ENCODE measurements at places on chromosomes 1 and 21.

- no peak for DNase-seq
These were observed 383.1 kb upstream of the ESRRG start for GRCh38 chr1:217106231-217106901.

GRCh38 chr1:63718541-63718970, 55.3 kb upstream of the ROR1 start:
- no peak for DNase-seq

GRCh38 chr1:29368936-29369932, 132.9 kb downstream of the PTPRU start:
- DNase-seq, result no peak

GRCh38 chr1:48462716-48463302, 9.2 kb downstream of the SPATA6 start:
- DNase-seq, result no peak

GRCh38 chr1:28280977-28281381, 21.7 kb downstream of the SESN2 start:
- no peak for DNase-seq

DNA sequence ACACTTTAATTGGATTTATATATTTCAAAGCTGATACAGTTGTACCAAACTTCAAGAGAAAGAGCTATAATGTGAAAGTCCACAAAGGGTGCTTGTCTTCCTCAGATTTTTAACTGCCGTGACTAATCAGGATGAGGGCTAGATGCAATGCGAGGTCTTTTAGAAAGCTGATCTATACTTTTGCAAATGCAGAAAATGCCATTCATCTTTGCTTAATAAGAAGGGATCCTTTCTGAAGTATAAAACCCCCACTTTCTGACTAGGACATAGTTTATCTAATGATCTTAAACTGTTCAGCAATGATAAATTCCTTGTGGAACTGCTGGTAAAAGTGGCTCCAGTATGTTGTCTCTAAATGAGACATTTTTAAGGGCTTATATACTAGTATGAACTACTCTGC, 102.7 kb upstream of the NGF start:
- DNase-seq, result no peak

- no peak for DNase-seq
These were observed 7.8 kb upstream of the LRRC47 start for GRCh38 chr1:3803905-3804626.

- DNase-seq, result no peak
These were observed 92.3 kb downstream of the SIM2 start for GRCh38 chr21:36791180-36791579.

GRCh38 chr1:15836772-15837669, 10.5 kb upstream of the SPEN start:
- DNase-seq, result no peak

DNA sequence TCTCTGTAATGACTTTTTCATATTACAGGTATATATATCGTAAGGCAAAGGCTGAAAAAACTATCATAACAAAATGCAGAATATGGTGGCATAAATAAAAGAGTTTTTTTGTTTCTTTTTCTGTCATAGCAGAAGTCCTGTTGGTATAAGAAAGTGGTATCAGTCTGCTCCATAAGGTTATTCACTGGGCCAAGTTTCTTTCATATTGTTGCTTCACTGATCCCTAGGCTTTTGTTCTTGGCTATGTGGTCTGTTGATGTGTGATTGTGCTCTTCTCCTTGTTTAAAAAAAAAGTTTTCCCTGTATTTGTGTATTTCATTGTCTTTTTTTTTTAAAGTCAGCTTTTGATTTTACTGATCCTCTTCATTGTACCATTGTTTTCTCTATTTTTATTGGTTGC, 26.0 kb downstream of the PTBP2 start:
- no peak for DNase-seq

DNA sequence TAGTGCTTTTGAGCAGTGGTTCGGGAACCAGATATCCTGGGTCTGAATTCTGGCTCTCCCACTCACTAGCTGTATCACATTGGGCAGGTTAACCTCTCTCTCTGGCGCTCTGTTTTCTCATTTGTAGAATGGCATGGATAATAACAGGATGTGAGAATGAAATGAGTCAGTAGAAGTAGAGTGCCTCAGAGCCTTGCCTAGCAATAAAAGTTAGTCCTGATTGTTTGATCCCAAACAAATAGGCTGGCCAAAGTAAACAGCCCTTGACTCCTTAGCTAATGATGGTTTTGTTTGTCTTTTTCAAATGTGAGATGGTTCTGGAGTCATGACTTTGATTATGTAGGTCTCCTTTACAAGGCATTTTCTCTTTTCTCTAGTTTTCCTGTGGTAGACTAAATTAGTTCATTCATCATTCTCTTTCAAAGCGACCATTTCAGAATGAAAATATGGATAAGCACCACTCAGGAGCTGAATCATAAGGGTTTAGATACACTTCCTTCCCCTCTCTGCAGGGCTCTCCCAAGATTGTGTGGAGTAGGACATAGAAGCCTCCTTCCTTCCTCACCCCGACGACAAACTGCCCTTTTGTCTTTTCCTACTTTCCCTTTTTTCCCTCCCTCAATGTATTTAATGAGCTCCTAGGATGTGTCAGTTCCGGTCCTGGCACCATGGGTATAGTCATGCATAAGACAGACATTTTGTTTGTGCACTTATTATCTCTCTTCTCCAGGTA, 23.1 kb downstream of the KIAA0040 start:
- DNase-seq, result no peak

DNA sequence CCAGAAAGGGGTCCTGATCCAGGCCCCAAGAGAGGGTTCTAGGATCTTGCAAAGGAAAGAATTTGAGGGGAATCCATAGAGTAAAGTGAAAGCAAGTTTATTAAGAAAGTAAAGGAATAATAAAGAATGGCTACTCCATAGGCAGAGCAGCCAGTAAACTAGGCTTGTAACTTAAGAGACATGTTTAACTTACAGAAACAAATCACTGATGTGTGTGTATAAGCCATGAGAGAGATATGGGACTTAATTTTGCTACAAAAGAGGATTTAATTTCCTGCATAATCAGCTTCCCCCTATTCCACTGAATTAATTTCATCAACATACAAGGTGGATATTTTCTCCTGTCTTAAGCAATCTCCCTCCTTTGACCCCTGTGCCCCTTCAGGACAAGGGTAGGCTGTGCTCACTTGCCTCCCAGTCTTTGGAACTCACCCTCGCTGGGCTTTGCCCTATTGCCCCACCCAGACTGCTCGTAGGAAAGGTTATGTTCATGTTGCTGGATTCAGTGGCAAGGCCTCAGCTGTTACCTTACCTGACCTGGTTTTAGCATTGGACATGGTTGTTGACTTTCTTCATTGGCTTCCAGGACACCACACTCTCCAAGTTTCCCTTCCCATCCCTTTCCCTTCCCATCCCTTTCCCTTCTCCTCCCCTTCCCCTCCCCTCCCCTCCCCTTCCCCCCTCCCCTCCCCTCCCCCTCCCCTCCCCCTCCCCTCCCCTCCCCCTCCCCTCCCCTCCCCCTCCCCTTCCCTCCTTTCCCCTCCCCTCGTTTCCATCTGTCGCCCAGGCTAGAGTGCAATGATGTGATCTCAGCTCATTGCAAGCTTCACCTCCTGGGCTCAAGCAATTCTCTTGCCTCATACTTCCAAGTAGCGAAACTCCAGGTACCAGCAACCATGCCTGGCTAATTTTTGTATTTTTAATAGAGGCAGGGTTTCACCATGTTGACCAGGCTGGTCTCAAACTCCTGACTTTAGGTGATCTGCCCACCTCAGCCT, 44.6 kb downstream of the TBCE start:
- DNase-seq, result no peak

GRCh38 chr1:92872719-92873118, 40.9 kb downstream of the RPL5 start:
- no peak for DNase-seq

DNA sequence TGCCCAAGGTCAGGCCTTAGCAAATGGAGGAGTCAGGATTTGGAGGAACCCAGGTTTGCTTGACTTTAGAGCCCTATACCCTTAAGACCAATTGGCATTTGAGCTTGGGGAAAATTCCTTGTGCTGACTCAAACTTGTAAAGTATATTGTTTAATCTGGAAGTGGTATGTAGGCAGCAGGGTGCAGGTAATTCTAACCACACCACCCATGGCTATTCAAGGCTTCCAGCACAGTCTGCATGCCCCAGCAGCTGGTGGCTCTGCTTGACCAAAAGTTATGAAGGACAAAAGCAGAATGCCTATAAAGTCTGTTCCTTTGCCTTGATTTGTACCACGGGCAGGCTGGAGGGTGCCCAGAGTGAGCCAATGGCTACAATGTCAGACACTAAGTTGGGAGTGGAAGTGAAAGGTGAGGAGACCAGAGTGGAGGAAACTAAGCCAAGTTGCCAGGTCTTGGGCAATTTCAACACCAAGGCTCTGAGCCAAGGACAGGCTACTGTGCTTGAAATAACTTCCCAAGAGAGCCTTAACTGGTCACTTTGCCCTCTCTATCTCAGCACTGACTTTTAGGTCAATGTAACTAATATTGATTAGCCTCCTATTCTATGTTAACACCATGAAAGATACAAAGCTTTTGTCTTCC, 4.7 kb upstream of the G0S2 start:
- DNase-seq, result no peak

DNA sequence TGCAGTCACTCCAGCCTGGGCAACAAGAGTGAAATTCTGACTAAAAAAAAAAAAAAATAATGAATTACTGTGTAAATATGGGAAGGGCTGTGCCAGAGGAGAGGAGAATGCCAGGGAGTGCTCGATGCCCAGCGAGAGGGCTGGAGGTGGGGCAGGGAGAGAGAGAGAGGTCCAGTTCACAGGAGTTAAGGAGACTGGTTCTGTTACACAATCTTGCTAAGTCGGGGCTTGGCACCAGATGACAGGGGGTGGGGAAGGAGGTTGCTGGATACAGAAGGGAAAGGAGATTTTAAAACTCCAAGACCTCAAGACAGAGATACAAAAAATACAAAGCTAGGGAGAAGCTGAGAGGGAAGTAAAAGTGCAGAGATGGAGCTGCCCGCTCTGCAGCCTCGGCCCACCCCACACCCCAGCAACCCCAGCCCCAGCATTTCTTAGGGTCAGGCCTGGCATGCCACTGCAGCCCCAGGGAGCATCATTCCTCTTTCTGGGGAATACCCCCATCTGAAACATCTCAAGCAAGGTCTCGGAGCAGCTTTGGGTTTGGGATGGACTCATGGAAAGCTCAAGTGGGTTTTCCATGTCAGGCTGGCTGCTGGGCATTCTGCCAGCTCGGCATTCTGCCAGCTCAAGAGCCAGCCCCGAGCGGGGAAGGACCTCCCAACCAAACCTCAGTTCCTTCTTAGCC, 991 bp downstream of the SELENBP1 start:
- DNase-seq, result no peak

DNA sequence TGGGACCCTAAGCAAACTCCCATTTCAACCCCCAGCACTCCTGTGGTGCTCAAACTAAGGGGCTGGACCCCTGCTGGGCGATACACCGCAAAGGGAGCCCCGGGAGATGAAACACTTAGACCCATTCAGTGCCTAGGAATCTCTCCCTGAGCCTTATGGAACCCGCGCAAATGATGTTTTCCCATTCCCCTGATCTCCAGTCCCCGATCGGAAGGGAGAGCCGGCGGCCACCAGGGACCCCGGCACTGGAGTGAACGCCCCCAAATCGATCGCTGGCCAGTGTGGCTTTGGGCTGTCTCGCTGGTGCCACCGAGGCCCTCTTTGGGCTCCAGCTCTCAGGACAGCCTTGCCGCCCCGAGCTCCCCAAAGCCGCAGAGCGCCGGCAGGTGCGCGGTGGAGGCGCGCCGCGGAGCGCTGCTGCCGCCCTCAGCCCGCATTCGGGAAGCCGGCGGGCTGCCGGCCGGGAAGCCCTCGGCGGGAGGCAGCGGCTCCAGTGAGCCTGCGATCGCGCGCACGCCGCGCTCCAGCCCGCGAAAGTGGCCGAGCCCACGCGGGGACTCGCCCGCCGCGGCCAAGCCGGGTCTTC, 1.1 kb downstream of the PLXNA2 start:
- DNase-seq, result no peak

GRCh38 chr1:206803221-206803730, 31.0 kb upstream of the IL10 start:
- DNase-seq, result no peak

GRCh38 chr21:28632755-28633408, 359.8 kb downstream of the LTN1 start:
- no peak for DNase-seq

- DNase-seq, result no peak
These were observed 28.1 kb downstream of the SPSB1 start for GRCh38 chr1:9320520-9321479.

- no peak for DNase-seq
These were observed 2.5 kb upstream of the TRAPPC3 start for GRCh38 chr1:36151845-36152203.

GRCh38 chr1:174911606-174912005, 88.1 kb upstream of the CACYBP start:
- no peak for DNase-seq

- DNase-seq, result no peak
These were observed 21.3 kb upstream of the GRIK3 start for GRCh38 chr1:37055631-37056030.

DNA sequence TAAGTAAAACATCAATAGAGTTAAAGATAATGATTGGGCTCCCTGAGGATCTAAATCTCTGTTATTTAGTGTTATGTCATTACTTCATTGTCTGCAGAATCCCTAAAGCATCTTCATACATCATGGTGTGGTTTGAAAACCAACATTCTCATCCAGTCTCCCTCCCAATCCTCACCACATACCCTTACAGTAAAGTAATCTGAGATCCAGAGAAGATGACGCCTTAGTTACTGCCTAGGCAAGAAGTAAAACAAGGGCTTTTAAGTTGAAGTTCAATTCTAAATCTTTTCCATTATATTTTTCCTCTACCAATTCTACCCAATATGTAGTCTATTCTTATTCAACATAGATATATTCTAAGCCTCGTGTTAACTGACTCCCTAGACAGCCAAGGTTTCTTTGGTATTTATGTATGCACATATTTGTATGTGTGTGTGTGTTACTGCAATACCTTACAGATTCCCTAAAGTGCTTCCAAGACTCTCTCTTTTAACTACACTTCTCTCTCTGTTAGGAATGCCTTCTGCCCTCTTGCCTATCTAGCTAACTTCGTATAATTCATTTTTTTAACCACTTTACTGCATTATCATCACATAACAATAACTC, 17.3 kb downstream of the DPH5 start:
- DNase-seq, result no peak

- DNase-seq, result no peak
These were observed 70.6 kb downstream of the SYT6 start for GRCh38 chr1:114082867-114083585.

- DNase-seq, result no peak
These were observed 59.3 kb downstream of the SLC9A1 start for GRCh38 chr1:27095576-27095975.

GRCh38 chr1:198764748-198765147, 125.9 kb downstream of the PTPRC start:
- no peak for DNase-seq
